ENCODE measurements at places on chromosomes 5 and 9. TPM values are rescaled to one million over a fixed set of nuclear protein-coding genes. Genes with fewer than 3 reads are reported as not detected.

The PRRX2 gene
- 9.6 TPM for total RNA-seq

The GALNT12 gene
- 2.4 TPM for total RNA-seq

DNA sequence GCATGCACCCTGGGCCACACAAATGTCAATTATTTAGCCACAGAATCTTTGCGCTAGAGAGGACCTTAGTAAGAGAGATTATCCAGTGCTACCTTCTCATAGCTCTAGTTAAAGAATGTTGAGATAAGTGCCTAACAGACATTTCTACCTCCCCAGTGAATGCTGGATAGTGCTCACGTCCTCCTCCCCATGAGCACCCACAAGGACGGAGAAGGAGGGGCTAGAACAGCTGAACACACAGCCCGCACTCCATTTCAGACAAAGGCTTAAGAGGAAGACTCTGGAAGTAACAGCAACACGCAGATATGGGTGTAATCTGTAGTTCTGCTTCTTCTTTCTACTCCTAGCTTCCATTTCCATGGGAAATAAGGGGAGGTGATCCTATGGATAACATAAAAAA, 120.5 kb downstream of the FEM1C start:
- DNase-seq: no peak

DNA sequence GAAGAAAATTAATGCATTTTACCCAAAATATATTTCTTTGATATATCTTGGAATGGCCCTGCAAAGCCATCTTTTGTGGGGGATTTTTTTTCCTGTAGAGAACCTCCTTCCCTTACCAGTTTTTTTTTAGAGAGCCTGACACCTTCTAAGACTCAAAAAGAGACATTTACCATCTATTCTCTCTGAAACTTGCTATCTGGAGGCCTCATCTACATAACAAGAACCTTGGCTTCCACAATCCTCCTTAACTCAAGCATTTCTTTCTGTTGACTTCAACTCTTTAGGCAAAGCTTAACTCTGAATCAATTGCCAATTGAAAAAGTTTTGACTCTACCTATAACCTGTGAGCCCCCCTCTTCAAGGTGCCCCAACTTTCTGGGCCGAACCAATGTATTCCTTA, 6.2 kb downstream of the SLC45A2 start:
- DNase-seq: no peak

GRCh38 chr5:141095263-141095641, 837 bp downstream of the PCDHB2 start:
- DNase-seq: no peak

- DNase-seq: no peak
These were observed 346.5 kb downstream of the NFIB start for GRCh38 chr9:13967438-13967837.

- no peak for DNase-seq
These were observed 259.4 kb upstream of the TAS2R1 start for GRCh38 chr5:9889511-9889910.

GRCh38 chr9:127721391-127721821, 5.5 kb downstream of the TTC16 start:
- DNase-seq: no peak
